ENCODE measurements at places on chromosomes 11 and 22.

DNA sequence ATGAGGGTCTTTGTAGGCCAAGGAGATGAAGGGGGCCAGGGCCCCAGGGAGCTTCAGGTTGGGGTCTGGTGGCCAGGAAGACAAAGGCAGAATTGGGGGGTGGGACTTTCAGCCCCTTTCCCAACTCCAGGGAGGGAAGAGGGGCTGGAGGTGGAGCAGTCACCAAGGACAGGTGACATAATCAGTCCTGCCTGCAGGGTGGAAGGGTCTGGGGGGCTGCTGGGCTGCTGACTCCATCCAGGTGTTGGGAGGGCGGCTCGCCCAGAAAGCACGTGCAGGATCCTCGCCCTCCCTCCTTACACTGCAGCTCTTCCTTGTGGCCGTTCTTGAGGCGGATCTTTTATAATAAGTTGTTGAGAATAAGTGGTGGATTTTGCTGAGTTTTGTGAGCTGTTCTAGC is 1491.1 kb downstream of the TBC1D22A start:
- DNase-seq = no peak

DNA sequence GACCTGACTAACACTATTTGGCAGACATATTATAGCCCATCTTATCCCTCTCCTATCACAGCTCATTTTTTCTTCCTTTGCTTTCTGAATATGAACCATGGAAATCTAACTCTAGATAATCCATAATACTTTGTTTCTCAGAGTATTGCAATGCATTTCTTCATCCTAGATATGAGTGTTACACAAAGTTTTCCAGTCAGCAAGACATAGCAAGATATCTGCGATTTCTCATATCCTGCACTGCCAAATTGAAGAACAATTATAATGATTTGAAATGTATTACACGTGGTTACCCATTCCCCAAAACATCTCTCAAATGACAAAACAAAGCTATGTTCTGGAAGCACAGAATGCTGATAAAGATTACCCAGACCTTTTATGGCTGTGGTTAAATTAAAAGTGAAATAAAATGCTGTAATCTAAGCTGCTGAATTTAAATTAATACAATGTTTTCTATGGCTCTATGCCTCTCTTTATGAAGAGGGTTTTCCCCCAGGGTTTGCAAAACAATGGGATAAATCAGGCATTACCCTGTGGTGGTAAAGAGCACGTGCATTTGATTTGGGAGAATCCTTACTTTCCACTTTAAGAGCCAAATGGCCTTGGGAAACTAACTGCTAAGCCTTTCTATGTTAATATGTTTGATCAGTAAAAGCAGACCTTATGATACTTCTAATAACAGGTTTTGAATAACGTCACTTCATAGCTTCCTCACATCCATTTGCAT is 1291.0 kb upstream of the CNTN5 start:
- DNase-seq = no peak

DNA sequence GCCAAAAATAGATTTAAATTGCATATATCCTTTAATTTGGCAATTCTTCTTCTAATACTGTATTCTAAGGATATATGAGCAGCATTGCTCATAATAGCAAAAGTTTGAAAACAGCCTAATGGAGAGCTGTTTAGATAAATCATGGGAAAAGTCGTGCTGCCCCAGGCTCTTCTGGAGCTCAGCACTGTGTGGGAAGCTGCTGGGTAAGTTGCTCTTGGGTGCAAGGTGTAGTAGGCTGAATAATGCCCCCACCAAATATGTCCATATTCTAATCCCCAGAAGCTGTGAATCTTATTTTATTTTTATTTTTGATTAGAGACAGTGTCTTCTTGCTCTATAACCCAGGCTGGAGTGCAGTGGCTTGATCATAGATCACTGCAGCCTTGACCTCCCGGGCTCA is 34.9 kb upstream of the WEE1 start:
- DNase-seq = no peak

DNA sequence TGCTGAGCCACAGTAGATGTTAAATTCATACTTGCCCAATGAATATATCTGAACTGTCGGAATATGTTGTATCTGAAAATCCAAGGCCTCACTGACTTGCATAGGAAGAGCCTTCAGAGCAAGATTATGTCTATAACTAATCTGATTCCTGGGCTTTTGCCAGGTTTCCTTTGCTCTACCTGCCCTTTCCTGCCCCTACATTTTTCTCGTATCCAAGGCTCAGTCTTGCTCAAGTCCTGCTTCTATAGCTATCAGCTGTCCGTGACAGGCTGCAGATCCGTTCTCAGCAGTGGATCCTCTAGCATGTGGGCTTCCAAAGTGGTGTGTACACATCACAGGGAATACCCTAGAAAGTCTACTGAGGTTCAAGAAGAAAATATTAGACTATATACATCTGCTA is 18.8 kb upstream of the USP47 start:
- no peak for DNase-seq

DNA sequence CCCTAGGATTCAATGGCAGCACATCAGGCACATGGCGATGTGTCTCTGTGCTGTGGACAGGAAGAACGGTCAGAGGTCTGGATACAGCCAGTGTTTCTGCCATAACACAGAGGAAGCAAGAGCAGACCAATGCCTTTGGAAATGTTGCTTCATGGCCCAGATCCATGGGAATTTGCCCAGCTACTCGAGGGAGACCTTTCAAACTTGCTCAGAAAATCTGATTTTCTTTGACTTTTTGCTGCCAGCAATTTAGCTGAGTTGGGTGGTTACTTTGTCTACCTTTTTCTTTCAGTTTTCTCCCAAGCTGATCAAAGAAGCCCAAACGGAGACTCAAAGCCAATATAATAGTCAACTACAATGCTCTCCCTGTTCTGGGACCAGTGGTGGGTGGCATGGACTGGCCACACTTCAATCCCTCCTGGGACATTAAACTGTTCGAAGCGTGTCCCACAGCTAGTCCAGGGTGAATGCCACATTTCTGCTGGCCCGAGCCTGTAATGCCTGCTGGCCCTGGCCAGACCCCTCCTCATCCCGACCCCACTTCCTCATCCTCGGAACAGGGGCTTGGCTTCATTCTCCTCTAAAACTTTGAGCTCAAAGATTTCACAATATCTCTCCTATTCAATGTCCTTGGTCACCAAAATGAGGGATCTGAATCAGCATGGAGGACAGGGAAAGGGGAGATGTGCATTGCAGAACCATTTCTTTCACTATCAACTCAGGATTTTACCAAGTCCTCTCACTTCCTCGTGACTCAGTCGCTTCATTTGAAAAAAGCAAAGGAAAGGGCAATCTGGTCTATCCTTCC is 93.3 kb downstream of the ABTB2 start:
- DNase-seq = no peak

DNA sequence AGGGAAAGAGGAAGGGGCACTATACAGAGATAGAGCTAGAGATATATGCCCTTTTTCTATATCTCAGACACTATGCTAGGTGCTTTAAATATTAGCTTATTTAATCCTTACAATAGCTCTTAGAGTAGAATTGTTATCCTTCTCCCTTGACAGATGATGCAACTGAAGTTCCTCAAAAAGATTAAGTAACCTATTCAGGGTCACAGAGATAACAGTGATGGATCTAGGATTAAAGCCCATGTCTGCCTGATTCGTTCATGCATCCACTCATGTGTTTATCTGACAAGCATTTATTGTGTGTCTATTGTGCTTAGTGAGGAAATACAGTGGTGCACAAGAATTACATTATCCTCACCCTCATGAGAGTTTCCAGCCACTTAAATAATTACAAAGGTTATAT is 8.7 kb downstream of the CCDC83 start:
- no peak for DNase-seq

DNA sequence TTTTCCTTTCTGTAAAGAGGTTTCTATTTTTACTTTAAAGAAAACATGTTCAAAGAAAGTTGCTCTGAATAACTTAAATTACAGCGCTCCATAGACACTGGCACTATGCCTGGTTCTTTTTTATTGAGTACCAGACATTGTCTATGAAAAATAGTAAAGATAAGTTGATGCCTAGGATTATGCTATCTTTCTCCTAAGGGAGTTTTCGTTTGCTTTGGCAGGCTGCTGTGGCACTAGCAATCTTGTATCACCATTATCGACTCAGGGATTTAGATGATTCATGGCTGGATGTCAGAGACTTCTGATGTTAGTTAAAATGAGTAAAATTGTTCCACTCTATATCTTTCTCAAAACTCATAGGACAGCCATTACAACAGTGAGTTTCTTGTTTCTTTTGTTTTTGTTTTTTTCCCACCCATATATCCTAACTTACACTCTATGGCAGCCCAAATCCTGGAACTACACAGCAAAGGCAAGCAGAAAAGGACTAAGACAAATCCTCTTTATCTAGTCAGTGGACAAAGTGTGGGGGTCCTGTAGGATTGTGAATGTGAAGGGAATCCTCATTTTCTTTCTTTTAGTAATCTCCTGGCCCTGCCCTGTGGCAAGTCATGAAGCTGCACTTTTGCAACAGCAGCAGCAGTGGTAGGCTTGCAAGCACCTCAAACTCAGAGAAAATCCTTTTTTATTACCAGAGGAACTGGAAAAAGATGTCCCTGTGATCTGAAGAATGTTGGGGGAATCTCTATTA is 20.7 kb downstream of the SLN start:
- no peak for DNase-seq

GRCh38 chr11:9001736-9002135 is 2.1 kb downstream of the NRIP3 start:
- peak; percentile 31 for DNase-seq
